ENCODE measurements at places on chromosomes 2 and 18. TPM values are rescaled to one million over a fixed set of nuclear protein-coding genes. Genes with fewer than 3 reads are reported as not detected.

DNA sequence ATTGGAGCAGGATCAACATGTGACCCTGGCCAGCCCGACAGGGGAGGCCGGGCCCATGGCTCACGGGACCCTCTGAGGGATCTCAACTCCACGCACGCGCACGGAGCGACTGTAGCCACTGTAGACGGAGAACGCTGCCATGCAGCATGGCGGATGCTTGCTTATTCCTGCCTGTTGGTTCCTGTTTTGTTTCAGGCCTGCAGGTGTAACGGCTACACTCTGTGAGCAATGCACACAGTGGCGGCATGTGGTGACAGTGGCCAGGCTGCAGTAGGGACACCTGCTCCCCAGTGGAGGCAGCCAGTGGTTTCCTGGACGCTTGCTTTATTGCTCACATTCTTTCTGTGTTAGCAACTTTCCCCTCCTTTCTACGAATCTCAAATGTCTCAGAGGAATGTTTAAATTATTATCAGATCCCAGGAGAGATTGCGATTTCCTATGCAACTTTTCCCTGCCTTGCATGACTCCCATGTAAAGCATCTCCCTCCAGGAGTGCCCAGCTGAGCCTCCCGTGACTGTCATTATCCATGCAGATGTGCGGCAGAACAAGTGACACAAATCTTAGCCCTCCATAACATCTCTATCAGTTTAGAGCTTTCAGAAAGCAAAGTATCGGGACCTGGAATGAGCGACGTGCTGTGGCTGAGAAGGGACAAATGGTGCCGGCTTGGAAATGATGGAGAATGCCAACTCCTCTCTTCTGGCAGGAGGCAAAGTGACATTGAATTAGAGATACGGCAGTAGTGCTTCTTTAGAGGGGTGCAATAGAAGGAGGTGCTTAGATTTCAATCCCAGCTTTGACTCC lies 209.7 kb downstream of the ASB1 start:
- no peak overlapping the region for H3K4me3 ChIP-seq
- no peaks in the 10 kb centered on the region for H3K36me3 ChIP-seq
- DNase-seq, result peak; percentile 70
- no peak overlapping the region for H3K27ac ChIP-seq

NT5C1B gene
- total RNA-seq, result not detected

GRCh38 chr2:64141674-64142405 lies 2.4 kb downstream of the PELI1 start:
- peak overlapping the region; percentile 99 for H3K27ac ChIP-seq
- H3K4me1 ChIP-seq, result peaks cover 37% of the 10 kb centered on the region
- H3K36me3 ChIP-seq, result no peaks in the 10 kb centered on the region
- H3K4me3 ChIP-seq, result peak overlapping the region; percentile 94

DNA sequence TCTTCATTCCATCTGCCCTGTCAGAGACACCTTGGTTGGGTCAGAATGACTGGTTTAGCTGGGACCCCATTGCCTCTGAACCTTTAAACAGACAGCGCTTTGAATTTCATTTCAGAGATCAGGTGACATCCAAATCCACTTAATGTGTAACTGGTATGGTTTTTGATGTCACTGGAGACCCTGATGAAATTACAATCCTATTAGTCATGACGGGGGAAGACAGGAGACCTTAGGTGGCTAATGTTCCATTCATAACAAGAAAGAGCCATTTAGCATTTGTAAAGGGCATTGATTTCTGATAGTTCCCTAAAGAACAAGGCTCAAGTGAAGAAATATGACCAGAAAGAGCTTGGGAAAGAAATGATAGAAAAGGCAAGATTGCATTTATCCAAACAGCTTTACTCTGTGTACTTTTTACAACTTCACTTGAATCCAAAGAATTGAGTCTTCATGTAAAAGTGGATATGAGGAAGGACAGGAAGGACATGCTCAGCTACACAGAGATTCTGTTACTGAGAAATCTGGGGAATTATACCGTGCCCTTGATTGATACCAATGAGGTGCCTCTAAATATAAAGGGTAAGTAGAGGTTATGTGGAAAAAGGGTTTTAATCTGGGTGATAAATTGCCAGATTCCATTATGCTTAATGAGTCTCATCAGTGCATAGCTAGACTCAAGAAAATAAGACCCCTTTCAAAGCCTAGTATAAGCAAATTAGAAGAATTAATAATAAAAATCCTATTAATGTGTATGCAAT lies 198.2 kb downstream of the NCKAP5 start:
- no peak overlapping the region for H3K4me3 ChIP-seq
- DNase-seq, result no peak
- no peaks in the 10 kb centered on the region for H3K4me1 ChIP-seq
- H3K27ac ChIP-seq, result no peak overlapping the region

ASB18 gene
- not detected for total RNA-seq

GRB14 gene
- total RNA-seq, result 10.5 TPM

ITGA6 gene
- 60.8 TPM for total RNA-seq

- no peak overlapping the region for H3K4me3 ChIP-seq
- no peak overlapping the region for H3K27ac ChIP-seq
- H3K27me3 ChIP-seq, result no peaks in the 10 kb centered on the region
- H3K4me1 ChIP-seq, result no peaks in the 10 kb centered on the region
- no peak for DNase-seq
- H3K36me3 ChIP-seq, result no peaks in the 10 kb centered on the region
These were observed 54.8 kb downstream of the ZNF407 start for GRCh38 chr18:74652392-74652988.

- no peaks in the 10 kb centered on the region for H3K4me1 ChIP-seq
- H3K27ac ChIP-seq, result no peak overlapping the region
- H3K27me3 ChIP-seq, result no peaks in the 10 kb centered on the region
- no peaks in the 10 kb centered on the region for H3K36me3 ChIP-seq
- no peak for DNase-seq
These were observed 7.8 kb upstream of the SCYGR1 start for GRCh38 chr2:227395556-227395955.

- H3K36me3 ChIP-seq, result no peaks in the 10 kb centered on the region
- H3K4me1 ChIP-seq, result no peaks in the 10 kb centered on the region
- H3K27me3 ChIP-seq, result no peaks in the 10 kb centered on the region
- H3K4me3 ChIP-seq, result no peak overlapping the region
- no peak for DNase-seq
- no peak overlapping the region for H3K27ac ChIP-seq
These were observed 440.8 kb upstream of the KLHL29 start for GRCh38 chr2:22944143-22944542.

DNA sequence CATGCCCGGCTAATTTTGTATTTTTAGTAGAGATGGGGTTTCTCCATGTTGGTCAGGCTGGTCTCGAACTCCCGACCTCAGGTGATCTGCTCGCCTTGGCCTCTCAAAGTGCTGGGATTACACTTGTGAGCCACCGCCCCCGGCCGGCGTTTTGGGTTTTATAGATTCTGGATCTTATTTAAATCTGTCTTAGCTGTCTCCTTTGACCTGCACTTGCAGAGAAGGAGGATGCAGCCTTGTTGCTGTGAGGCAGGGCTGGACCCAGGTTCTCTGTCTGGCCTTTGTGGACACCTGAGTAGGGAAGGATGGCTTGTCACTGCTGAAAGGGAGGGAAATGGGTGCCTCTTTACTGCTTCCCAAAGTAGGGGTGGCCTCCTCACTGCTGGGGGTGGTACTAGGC lies 83.0 kb upstream of the HS6ST1 start:
- H3K4me3 ChIP-seq, result no peak overlapping the region
- no peak overlapping the region for H3K27ac ChIP-seq
- DNase-seq, result no peak
- no peaks in the 10 kb centered on the region for H3K27me3 ChIP-seq

DNA sequence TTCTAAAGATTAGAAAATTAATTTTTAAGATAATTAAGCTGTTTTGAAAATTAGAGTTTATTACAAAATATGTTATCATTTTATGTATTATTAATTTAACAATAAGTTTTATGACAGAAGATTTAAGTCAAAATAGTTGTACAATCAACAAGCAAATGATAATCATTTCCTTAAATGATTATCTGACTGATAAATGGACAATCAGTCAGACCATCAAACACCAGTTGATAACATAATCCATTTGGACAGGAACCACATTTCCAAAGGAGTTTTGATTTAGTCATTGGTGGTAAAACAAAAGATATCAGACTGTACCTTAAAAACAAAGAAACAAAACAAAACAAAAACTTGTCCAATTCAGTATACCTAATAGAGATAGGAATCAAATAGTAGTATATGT lies 1.9 kb downstream of the TFPI start:
- peaks cover 20% of the 10 kb centered on the region for H3K4me1 ChIP-seq
- no peaks in the 10 kb centered on the region for H3K36me3 ChIP-seq
- H3K4me3 ChIP-seq, result peak overlapping the region; percentile 3
- DNase-seq, result no peak
- H3K27ac ChIP-seq, result peak overlapping the region; percentile 79

CNDP1 gene
- total RNA-seq, result not detected

DNA sequence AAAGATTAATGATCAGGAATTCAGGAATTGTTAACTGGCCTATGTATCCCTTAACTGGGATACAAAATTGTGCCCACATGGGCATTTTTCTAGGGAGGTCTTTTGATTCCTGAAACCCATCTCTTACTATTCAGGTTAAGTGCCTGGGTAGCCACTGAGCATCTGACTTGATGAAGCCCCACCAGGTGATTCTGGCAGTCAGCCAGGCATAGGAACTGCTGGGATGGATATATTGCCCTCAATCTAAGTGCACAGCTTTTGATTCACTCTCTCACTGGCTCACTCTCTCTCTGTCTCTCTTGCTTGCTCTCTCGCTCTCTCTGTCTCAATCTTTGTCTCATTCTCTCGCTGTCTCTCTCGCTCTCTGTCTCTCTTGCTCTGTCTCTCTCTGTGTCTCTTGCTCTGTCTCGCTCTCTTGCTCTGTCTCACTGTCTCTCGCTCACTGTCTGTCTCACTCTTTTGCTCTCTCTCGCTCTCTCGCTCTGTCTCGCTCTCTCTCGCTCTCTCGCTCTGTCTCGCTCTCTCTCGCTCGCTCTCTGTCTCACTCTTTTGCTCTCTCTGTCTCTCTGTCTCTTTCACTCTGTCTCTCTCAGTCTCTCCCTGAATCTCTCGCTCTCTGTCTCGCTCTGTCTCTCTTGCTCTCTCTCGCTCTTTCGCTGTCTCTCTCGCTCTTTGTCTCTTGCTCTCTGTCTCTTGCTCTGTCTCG lies 22.3 kb downstream of the INPP1 start:
- no peak for DNase-seq
- no peaks in the 10 kb centered on the region for H3K27me3 ChIP-seq
- H3K36me3 ChIP-seq, result peaks cover 18% of the 10 kb centered on the region
- no peak overlapping the region for H3K27ac ChIP-seq

- H3K27ac ChIP-seq, result no peak overlapping the region
- no peak for DNase-seq
- H3K4me1 ChIP-seq, result no peaks in the 10 kb centered on the region
- H3K4me3 ChIP-seq, result no peak overlapping the region
- no peaks in the 10 kb centered on the region for H3K36me3 ChIP-seq
- H3K27me3 ChIP-seq, result no peaks in the 10 kb centered on the region
These were observed 314.5 kb downstream of the LPIN1 start for GRCh38 chr2:12060886-12061285.

CCDC85A gene
- total RNA-seq, result 34.3 TPM

KCNE4 gene
- 1.3 TPM for total RNA-seq

LTBP1 gene
- total RNA-seq, result 34.5 TPM

EDAR gene
- total RNA-seq, result not detected

GRCh38 chr2:85525029-85525428 lies 13.9 kb upstream of the MAT2A start:
- DNase-seq, result no peak
- no peaks in the 10 kb centered on the region for H3K27me3 ChIP-seq
- no peaks in the 10 kb centered on the region for H3K36me3 ChIP-seq
- H3K4me3 ChIP-seq, result no peak overlapping the region
- peak overlapping the region; percentile 40 for H3K27ac ChIP-seq

DNA sequence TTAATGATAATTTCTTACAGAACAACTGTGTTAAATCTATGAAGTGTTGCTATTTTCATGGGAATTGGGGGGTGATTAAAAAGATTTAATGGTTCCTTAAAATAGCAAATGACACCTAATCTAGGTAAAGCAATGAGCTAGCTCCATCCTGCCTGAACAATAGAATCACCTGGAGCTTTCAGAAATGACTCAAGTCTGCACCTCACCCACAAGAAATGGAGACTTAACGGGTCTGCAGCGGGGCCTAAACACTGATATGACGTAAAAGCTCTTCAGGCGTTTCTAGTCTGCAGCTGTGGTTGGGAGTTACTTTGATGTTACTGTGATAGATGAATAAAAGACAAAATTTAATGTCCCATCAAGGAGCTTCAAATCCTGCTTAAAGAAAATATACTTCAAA lies 328.2 kb downstream of the RND3 start:
- no peaks in the 10 kb centered on the region for H3K4me1 ChIP-seq
- DNase-seq, result no peak
- no peaks in the 10 kb centered on the region for H3K36me3 ChIP-seq
- no peak overlapping the region for H3K27ac ChIP-seq
- no peaks in the 10 kb centered on the region for H3K27me3 ChIP-seq
- no peak overlapping the region for H3K4me3 ChIP-seq

- H3K27ac ChIP-seq, result no peak overlapping the region
- H3K36me3 ChIP-seq, result no peaks in the 10 kb centered on the region
- DNase-seq, result no peak
- H3K27me3 ChIP-seq, result no peaks in the 10 kb centered on the region
These were observed 238.8 kb downstream of the ZNF407 start for GRCh38 chr18:74836296-74837139.

DNA sequence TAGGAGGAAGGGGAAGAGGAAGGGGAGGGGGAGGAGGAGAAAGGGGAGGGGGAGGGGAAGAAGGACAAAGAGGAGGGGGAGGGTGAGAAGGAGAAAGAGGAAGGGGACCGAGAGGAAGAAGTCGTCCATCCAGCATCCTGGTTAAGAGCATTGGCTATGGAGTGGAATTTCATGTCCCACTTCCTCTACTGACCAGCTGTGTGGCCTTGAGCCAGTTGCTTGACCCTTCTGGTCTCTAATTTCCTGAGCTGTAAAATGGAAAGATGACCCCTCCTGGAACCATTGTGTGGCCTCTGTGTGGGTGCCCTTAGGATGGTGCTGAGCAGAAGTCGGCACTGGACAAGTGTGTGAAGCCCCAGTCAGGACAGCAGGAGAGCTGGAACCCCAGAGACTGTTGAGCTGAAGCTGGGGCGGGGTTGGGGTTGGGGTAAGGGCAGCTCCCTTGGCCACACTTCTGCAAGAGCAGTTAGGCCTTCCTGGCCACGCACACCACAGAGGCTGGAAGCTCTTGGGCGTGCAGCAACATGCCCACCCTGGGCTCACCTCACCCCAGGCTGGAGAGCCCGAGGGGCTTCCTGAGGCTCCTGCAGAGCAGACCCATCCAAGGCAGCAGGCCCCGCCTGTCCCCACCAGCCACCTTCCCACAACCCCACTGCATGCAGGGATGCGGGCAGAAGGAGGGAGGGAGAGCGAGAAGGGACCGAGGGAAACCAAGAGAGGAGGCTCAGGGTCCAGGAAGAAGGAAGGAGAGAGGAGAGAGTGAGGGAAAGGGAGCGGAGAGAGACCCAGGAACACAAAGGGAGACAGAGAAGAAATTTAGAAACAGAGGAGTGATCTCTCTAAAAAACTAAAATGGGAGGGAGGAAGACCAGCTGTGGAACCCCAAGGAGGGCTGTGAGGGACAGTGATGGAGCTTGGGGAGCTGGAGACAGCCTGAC lies 16.2 kb downstream of the ADRA2B start:
- H3K4me1 ChIP-seq, result no peaks in the 10 kb centered on the region
- H3K27me3 ChIP-seq, result no peaks in the 10 kb centered on the region
- H3K36me3 ChIP-seq, result no peaks in the 10 kb centered on the region
- H3K27ac ChIP-seq, result no peak overlapping the region

- no peaks in the 10 kb centered on the region for H3K4me1 ChIP-seq
- H3K36me3 ChIP-seq, result no peaks in the 10 kb centered on the region
- H3K27ac ChIP-seq, result no peak overlapping the region
- no peaks in the 10 kb centered on the region for H3K27me3 ChIP-seq
These were observed 245.5 kb downstream of the MYCN start for GRCh38 chr2:16185801-16186272.

Measured in upper lobe of left lung (tissue), 6 donors.